ENCODE measurements at places on chromosomes 4 and X.
A peak's percentile ranks its signal among the peaks of the same experiment; 100 is the strongest.

DNA sequence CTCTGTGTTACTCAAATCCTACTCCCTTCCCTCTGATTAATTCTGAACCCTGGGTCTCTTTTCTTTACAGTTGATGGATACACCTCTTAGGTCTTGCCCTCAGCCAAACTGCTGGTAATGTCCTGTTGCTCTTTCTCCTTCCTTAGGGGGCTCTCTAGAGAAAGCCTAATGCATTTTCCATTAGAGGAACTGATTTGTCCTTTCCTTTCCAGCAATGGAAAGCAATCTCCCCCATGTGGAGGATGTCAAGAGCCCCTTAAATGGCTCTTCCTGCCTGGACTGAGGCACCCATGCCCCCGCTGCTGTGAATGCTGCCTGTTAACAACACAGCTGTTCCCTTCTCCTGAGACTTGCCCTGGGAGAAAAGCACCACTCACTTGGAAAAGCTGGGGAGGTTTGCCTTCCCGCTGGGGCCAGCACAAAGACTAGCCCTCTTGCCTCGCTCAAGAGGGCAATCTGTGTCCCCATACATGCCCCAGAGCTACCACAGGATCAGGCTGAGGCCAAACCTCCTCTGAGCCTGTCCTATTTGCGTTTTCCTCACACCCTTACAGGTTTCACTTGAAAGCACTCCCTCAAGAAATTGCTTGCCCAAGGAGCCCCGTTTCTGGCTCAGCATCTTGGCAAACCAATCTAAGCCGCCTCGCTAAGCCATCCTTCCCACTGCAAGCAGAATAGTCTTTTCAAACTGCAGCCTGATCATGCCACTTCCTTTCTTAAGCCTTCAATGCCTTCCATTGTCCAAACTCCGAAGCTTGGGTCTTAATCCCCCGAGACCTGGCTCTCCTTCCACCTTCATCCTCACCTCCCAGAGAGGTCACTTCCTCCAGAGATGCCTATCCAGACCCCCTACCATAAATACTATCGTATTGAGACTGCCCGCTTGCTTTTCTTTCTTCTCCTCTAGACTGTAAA, 23.2 kb upstream of the SMIM20 start:
- no peak for DNase-seq

DNA sequence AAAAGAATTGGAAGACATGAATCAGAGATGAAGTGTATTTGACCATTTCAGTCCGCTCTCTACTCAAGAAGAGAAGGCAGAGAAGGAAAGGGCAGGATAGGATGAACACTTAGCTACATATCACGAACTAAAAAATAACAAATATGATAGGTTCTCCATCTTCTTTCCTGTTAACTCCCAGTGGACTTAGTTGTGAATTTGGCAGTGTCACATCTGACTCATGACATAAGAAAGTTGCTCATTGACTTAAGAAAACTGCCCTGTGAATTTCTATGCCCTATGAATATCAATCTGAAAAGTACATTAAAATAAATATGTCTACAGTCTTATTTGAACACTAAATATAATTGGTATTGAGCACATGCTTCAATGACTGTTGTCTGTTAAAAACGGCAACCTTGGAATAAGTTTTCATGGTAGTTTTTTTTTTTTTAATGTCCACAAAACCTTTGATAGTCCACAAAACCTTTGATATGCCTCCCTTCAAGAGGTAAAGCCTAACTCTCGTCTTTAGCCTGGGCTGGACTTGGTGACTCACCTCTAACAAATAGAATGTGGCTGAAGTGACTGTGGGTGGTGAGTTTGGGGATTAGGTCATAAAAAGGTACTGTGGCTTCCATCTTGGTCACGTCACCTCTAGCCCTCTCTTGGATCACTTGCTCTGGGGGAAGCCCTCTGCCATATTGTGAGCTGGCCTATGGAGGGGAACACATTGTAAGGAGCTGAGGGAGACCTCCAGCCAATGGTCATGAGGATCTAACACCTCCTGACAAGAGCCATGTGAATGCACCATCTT, 184.7 kb upstream of the S100G start:
- DNase-seq: no peak

DNA sequence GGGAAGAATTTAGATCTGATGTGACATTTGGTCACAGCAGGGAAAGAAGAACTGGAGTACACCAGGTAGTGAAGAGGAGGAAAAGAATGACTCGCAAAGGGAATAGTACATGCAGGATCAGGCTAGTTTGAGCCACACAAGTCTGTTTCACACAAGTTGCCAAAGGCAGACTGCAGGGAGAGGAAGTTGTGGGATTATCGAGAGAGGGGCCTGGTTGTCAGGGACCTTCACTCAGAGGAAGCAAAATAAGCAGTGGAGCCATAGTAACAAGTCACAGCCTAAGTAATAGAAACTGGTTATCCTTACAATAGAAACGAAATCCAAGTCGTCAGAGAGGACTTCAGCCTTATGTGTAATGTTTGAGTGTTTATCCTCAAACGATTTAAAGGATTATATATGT, 316.7 kb upstream of the HTR2C start:
- DNase-seq: no peak

- no peak for DNase-seq
Observed at GRCh38 chr4:103719105-103719829, 518 bp downstream of the TACR3 start.

DNA sequence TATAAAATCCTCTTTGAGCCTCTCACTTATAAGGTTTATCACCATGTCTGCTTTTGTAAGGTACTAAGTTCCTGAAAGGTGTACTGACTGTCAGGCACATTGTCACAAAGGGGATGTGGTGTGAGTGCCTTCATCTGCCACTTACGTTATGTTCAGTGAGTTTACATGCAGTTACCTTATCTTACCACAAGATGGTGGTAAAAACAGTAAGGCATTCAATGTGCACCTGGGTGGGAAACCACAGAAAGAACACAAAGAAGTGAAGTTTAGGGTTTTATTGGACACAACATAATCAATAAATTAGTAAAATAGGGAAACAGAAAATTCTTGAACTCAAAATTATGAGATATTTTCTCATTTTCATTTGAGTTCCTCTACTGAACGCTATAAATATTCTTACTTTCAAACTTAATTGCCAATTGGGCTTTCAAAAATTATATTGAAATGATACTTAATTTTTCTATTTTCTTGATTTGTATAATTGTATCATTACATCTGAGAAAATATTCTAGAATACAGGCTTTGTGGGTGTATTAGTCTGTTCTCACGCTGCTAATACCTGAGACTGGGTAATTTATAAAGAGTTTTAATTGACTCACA, 650.8 kb downstream of the PCDH7 start:
- DNase-seq: peak; percentile 23

DNA sequence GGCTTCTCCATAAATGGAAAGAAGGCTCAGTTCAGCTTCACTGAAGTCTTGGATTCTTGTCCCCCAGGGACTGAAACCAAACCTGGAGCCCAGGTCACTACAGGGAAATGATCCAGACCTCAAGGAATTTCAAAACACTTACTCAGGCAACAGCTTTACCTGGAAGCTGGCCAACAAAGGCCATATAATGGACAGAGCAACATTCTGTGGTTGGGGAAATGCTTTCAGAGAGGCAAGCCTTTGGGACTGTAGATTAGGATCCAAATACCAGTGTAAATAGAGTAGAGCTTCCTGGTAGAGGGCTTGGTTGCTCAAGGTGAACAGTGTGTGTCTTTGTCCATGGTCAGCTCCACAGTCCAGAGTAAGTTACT, 57.0 kb upstream of the PROM1 start:
- no peak for DNase-seq

DNA sequence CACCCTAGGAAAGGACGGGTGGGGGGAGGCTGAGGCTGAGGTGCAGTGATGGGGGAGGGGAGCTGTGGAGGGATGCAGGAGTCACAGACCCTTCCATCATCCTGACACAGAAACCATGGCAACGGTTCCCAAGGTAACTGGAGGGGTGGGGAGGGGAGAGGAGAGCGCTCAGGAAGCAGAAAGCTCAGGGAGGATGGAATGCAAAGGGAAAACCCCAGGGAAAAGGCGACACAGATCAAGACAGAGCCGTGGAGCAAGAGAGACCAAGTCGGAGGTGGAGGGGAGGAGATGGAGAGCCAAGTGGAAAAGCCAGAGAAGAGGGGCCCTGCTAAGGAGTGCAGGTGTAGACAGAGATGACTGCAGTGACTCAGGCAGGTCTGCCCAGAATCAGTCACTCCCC, 14.5 kb downstream of the L1CAM start:
- no peak for DNase-seq

DNA sequence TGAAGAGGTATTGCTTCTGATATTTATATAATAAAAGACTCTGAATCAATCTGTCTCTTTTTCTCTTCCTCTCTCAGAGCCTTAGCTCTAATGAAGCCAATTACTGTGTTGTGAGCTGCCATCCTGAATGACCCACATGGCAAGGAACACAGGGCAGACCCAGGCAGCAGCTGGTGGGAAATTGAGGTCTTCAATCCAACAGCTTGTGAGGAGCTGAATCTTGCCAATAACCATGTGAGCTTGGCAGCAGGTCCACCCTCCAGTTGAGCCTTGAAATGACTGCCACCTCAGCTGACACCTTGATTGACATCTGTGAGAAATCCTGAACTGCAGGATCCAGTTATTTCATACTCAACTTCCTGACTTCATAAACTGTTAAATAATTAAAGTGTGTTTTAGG, 149.4 kb downstream of the NDST4 start:
- no peak for DNase-seq

DNA sequence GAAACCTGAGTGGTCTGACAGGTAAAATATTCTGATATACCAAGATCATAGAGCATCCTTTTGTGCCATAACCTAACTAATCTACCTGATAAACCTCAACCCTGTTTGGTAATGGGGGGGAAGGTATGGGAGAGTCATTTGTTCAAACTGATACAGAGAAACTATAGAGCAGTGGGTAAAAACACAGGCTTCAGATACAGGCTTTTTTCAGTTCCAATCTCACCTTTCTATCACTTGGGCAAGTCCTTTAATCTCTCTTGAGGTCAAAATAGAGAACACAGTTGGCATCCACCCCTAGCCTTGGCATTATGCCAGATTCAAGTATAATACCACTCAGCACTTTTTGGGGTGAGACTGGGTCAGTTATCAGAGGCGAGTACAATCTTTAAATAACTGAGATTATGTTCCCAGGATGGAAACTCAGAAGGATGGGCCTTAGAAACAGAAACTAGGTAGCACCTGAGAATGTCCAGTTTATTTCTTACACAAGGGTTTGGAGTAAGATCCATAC, 880 bp upstream of the ETDC start:
- DNase-seq: no peak

- peak; percentile 30 for DNase-seq
Observed at GRCh38 chrX:78923198-78924015, 21.8 kb upstream of the P2RY10 start.

DNA sequence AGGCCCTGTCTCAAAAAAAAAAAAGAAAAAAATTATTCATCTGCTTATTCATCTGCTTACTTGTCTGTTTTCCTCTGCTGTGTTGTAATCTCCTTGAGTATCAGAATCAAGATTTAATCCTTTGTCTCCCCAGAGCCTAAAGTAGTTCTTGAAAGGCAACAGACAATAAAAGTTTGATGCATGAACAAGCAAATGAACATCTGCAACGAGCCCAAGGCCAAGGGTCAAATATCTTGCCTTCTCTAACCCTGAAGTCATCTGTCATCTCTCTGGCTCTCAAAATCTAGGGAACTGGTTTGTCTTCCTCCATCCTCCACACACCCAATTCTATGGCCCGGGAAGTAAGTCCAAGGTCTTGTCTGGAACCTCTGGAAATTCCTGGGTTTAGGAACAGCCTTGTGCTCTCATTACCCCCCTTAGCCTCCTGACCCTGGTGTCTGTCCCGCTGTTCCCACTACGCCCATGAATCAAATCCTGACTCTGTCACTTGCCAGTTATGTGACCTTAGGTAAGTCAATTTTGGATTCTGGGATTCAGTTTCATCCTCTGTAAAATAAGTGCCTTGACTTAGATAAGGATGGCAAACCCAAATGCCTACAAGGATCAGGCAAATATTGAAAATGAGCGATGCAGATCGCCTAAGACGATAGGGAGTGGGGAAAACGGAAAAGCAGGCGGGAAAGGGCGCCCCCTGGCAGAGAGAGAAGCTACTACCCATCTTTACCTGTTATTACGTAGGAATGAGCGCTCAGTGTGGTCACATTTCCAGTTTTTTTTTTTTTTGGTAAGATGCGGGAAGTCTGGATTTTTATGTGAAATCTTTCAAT, 102.7 kb upstream of the DHX15 start:
- peak; percentile 14 for DNase-seq

DNA sequence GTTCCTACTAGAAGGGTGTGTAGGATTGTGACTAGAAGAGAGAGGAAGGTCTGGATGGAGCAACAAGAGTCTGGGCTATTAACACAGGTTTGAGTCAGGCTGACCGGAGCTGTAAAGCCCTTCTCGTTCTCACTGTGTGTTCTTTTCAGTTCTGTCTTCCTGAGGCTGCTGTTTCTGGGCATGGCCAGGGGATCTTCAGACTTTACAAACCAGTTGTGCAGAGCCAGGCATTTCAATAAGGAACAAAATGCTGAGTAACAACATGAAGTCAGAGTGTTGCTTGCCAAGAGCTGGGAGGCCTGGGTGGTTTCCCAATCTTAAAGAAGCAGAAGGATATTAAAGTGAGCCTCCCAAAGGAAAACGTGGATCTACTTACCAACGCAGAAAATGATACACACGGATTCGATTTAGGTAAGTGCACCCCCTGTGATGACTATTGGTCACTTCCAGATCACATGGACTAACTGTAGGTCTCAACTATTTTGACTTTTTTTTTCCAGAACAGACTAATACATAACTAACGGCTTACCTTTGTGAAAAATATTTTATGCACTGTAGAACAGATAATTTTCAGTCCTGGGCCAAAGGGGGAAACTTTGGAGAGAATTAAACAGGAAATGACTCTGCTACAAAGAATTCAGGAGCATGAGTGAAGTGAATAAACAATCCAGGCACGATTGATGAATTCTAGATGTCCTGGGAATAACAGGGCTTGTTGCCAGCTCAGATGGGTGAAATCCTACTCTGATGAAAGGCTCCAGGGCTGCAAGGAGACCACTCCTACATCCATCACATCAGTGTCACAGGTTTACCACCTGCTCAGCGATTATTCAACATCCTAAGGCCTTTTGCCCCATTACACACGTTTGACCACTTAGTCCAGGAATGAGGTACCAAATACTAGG, 94.5 kb downstream of the ANXA3 start:
- peak; percentile 94 for DNase-seq

DNA sequence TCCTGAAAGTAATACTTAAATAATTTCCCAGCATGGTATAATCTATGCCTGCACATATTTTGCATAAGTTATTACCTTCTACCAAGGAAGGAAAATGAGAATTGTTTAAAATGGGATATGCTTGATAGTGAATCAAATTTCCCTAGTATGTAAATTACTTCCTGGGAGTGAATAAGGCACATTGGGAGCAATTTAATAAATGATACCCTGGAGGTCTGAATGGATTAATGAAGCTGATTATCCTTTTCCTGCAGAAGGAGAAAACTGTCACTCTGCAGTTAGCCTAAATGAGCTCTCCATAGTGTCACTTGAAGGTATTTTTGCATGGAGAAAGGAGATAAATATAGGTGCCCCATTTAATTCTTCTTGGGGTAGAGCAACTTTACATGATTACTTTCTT, 2212.0 kb downstream of the PCDH7 start:
- DNase-seq: no peak

GRCh38 chr4:142535009-142535408, 311.1 kb downstream of the INPP4B start:
- peak; percentile 45 for DNase-seq

- DNase-seq: peak; percentile 26
Observed at GRCh38 chr4:57109847-57110639, at the start of gene IGFBP7. IGFBP7 (minus strand) TSS chr4:57110385; CDS start chr4:57110351, 34 bp downstream.
